ENCODE measurements at places on chromosomes 3 and 15. TPM values are rescaled to one million over a fixed set of nuclear protein-coding genes. Genes with fewer than 3 reads are reported as not detected.

DNA sequence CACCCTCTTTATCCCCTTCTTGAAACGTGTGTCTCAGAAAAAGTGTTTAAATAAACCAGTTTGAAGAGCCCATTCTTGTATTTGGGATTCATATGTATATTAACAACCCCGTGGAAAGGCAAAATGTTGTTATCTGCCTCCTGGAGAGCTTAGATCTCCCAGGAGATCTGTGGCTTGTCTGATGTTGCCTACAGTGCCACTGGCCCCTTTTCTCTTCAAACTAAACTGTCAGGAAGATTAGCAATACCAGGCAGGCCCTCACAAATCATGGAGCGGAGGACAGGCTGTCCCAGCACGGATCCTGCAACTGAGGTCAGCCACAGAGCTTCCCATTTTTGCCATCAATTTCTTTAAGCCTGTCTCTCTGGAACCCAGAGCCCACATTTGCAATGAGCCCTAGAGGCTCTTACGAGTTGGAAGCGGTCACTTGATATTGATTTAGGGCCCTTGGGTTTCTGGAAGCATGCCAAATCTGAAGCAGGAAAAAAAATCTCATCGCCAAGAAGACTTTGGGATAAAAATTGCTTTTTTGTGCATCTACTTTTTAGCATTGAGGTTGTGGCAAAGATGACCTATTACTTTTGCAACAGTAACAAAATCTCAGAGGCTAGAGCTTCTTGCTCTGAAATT, 234.1 kb downstream of the OPA1 start:
- no peak for DNase-seq

DNA sequence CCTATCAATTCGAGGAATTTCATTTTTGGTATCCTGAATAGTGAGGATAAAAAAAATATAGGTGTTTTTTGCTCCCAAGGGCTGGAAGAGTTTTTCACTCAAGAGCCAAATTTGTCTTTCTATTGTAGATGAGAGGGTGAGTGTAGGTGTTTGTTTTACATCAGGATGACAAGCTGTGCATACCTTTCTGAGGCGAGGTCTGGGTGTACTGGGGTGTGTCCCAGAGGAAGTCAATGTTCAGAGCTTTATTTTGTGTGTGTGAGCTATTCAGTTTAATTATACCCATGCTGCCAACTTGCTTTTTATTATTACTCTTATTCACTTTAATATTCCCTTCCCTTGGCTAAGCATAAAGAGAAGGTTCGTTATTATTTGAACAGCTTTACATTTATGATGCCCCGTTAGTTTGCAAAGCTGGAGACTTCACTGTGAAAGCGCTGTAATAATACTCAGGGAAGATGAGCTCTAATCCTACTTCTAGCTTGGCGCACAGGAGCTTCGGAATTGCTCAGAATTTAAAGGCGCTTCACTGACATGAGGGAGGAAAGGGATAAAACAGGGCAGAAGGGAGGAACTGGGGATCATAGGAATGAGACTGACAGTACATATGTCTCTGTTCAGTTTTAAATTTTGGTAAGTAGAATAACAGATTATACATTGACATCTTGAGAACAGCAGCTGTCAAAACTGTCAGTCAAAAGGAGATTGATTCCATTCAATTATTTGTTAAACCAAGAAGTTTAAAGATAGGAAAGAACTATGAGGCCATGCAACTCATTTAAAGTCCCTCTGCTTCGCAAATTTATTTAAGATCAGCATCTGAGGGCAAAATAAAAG, 117.7 kb upstream of the TP63 start:
- no peak for DNase-seq

DNA sequence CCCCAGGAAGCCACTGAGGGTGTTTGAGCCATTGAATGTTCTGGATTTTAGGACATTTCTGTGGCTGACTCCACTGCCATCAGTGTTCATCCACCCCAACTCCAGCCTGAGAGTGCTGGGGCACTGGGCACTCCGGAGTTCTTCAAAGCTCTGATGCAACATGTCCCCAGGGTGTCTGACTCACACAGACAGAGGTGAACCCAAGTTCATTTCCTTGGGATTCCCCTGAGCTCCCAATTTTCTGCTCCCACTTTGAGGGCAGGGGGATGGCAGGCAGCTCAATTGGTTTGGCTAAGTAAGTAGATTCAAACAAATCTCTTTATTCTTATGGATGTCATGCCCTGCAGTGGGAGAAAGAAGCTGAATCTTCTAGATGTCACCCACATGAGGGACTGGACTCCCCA, 2.2 kb downstream of the STRA6 start:
- DNase-seq: no peak

DNA sequence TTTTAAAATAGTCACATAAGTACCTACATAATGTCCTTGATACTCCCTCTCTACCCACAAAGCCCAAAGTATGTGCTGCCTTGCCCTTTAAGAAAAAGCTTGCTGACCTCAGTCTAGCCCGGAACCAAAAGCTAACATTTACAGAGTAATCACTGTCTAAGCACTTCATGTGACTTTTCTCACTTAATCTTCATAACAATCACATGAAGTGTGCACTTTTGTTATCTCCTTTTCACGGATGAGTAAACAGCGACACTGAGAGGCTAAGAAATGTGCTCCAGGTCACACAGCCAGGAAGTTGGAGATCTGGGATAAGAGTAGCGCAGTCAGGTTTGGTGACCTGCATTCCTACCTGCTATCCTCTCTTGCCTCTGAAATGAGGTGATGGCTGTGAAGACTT, 194.0 kb downstream of the ITPR1 start:
- no peak for DNase-seq

DNA sequence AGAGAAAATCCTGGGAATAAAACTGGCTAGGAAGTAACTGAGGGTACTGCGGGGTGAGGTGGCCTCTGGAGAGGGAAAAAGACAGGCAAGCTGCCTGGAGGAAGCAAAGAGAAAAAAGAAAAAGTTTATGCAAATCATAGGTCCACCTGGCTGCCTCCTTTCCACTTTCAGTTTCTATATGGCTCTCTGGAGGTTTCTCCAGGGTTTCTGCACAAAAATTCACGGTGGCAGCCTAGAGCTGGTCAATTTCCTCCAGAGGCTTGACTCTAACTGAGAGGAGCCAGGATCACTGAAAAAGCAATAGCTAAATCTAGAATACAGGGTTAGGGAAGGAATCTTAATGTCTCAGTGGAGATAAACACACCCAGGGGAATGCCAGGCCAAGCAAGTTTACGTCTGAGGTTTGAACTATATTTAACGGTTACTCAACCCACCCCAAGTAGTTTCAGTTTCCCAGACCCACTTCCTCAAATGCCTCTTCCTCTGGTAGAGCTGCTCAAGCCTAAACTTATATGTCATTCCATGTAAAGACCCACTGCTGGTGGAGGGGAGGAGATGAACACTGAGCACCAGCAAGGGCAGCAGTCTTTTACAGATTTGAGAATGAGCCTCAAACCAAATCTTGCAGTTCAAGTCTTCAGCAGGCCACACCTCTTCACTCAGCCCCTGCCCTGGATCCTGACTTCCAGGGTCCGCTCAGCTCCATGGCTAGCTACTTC, 5.7 kb downstream of the LYSMD2 start:
- DNase-seq: peak; percentile 80

GRCh38 chr15:50365971-50366370, 11.0 kb upstream of the GABPB1 start:
- DNase-seq: no peak

GRCh38 chr3:43970920-43971319, 270.8 kb upstream of the TOPAZ1 start:
- peak; percentile 74 for DNase-seq

GRCh38 chr3:17639765-17640164, 102.7 kb downstream of the TBC1D5 start:
- no peak for DNase-seq

- no peak for DNase-seq
Observed at GRCh38 chr15:26394801-26395200, 378.1 kb downstream of the GABRB3 start.

DNA sequence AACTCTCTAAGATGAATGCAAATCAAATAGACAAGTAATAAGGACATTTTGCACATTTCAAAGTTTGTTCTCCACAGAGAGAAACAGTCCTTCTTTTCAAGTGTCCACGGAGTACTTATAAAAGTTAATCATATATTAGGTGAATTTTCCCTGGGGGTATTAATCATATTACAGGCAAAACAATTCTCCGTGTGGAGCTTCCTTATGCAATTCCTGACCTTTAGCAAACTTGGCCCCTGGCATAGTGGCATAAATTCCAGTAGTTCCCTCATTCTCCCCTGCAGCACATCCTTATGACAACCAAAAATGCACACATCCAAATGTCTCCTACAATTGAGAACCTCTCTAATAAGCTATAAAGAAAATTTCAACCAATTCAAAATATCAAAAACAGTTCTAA, 34.4 kb downstream of the FSIP1 start:
- DNase-seq: no peak

DNA sequence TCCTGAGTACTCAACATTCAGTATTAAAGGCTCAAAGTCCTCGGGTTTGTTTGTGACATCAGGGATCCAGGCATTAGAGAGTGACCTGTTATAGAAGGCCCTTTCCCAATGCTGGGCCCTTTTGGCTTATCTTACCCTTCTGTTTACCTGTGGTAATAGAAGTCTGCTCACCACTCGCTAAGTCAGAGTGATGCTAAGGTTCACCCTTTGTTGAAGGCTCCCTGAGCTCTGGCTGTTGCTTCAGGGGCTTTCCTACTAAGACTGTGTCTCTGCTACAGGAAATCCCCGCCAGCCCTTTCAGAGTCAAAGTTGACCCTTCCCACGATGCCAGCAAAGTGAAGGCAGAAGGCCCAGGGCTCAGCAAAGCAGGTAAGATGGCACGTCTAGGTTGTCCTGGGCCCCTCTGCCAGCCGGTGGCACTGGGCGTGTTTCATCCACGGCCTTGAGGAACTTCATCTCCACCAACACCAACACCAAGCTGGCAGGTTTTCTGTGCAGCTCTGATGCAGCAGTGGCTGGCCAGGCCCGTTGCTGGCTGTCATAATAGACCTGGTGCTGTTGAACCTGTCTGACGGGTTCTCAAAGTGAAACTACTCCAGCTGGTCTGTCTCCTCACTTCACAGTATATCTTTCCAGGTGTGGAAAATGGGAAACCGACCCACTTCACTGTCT, 99.1 kb downstream of the DNASE1L3 start:
- no peak for DNase-seq

DNA sequence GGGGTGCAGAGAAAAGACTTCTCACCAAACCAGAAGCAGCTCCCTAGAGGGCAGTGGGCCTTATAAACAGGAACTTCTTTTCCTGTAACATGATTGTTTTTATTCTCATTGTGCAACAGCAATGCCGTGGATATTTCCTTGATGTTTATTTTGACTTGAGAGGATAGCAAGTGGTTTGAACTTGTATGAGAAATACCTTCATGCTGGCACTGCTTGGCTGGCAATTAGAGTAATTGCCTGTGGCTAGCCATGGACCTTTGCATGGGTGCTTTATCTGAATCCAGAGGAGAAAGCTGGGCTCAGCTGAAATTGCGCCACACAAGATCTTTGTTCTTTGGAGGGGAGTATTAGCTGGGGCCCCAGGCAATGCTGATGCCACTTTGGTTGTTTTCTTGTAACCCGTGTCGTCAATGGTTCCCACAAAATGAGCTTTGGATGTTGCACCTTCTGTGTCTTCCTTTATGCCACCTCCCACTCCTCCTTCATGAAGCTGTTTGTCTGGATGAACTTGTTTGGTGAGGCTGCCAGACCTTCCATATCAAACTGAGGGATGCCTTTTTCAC, 37.9 kb downstream of the CMTM8 start:
- DNase-seq: peak; percentile 79

- DNase-seq: no peak
Observed at GRCh38 chr3:713006-713621, 379.7 kb upstream of the CNTN6 start.

DNA sequence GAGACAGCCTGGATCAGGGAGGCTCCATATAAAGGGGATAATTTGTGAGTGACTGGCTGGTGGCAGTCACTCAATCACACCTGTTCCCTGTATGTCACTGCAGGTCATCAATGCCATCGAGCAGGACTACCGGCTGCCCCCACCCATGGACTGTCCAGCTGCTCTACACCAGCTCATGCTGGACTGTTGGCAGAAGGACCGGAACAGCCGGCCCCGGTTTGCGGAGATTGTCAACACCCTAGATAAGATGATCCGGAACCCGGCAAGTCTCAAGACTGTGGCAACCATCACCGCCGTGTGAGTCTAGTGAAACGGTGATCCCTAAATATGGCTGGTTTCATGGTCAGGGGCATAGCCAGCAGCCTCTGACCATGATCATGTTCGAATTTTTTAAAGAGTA, 453.2 kb downstream of the EPHB1 start:
- no peak for DNase-seq

- DNase-seq: no peak
Observed at GRCh38 chr3:39322936-39323335, 6.6 kb upstream of the CCR8 start.

GRCh38 chr3:127037418-127037841, 54.5 kb downstream of the PLXNA1 start:
- no peak for DNase-seq

- peak; percentile 47 for DNase-seq
Observed at GRCh38 chr3:68973639-68974038, 39.8 kb downstream of the EOGT start.

GRCh38 chr3:13045241-13045903, 27.9 kb downstream of the IQSEC1 start:
- DNase-seq: no peak

- DNase-seq: no peak
Observed at GRCh38 chr3:122691195-122691594, 10.6 kb downstream of the PARP14 start.

DNA sequence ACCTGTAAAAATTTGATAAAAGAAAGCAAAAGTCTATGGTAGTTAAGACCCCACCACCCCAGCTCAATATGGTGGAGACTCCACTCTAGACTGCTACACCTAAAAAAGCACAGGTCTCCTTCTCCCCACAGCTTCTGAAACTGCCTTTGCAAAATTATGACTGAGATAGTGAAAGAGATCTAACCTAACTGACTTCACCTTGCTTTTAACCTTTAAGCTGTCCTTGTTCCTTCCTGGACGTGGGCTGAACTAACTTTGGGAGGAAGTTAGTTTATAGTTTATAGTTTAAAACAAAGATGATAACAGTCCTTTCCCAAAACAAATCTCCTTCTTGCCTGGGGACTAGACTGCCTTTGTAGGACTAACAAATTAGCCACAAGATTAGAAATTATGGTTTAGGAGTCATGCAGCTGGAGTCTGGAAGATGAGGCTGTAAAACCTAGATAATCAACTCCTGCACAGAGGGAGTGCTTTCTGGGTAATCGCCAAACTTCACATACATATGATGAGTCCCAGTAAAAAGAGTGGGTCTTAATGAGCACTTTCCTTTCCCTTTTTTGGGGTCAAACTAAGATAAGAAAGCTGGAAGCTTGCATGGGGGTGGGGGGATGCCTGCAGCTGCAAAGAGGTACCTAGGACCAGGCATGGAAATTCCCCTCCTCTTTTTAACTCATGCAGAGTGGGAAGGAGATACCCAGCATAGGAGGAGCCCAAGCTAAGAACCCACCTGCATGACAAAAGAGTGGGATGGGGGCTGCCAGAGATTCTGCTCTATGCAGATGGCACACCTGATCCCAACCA, 17.5 kb downstream of the CCR8 start:
- DNase-seq: no peak

- no peak for DNase-seq
Observed at GRCh38 chr3:168991803-168992202, 671.7 kb downstream of the MECOM start.

Gene VWA5B2
- 0.17 TPM for total RNA-seq

Gene MNS1
- 0.52 TPM for total RNA-seq

Gene GOLGA6A
- 1.2 TPM for total RNA-seq

Gene CMTM8
- total RNA-seq: 3.7 TPM

Gene SST
- not detected for total RNA-seq

Gene PRKCD
- total RNA-seq: 13.5 TPM

Gene KLHL40
- not detected for total RNA-seq

Gene IL17RB
- total RNA-seq: 0.52 TPM

Gene WDR72
- total RNA-seq: not detected

Gene SLC22A14
- total RNA-seq: not detected

Gene MITF
- 81.5 TPM for total RNA-seq

Gene NUP210
- 2.5 TPM for total RNA-seq

Data from esophagus muscularis mucosa (tissue), 4 donors.